ENCODE measurements at places on chromosomes 16 and 17.

DNA sequence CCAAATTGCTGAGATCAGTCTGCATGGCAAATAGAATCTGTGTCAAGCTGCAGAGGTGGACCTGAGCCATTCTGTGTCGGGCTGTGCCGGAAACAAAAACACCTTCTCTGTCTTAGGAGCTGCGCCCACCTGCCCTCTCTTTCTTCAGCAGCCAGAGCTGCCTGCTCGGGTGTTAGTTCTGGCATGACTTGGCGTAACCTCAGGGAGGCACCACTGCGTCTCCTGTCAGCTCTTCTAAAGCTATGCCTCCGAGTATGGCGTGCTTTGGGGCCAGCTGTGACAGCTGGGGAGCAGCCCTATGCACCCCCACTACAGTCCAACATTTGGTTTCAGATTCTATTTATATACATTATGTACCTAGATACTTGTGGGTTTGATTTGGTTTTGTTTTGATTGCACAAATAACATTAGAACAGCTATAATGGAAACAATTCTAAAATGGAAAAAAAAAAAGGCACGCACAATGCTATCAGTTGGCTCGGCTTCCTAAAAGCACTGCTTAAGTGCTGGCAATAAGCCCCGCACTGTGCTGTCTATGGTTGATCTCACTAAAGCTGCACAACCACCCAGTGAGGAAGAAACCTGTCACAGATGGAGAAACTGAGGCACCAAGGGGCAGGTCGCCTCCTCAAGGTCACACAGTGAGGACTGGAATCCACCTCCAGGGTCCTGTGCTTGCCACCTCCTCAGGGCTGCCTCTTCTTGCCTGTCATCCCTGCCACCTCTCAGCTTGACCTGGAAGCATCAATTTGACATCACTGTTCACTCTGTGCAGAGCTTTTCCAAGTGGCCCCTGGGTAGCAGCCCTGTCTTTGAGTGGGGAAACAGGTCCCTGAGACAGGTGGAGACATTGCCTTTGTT lies 18.7 kb upstream of the ADGRG1 start:
- no peak for DNase-seq

GRCh38 chr16:8872071-8872470 lies 3.3 kb upstream of the CARHSP1 start:
- no peak for DNase-seq

- DNase-seq: no peak
These were observed 297.2 kb downstream of the WWOX start for GRCh38 chr16:78396673-78397072.

GRCh38 chr16:57512296-57513001 lies 23.9 kb downstream of the CCDC102A start:
- DNase-seq: no peak

- no peak for DNase-seq
These were observed 543 bp downstream of the STX4 start for GRCh38 chr16:31033709-31034492.
